ENCODE measurements at places on chromosomes 2 and 18.
A peak's percentile ranks its signal among the peaks of the same experiment; 100 is the strongest.

GRCh38 chr2:218983934-218984238 is 1.1 kb downstream of the FEV start:
- no peak for DNase-seq

DNA sequence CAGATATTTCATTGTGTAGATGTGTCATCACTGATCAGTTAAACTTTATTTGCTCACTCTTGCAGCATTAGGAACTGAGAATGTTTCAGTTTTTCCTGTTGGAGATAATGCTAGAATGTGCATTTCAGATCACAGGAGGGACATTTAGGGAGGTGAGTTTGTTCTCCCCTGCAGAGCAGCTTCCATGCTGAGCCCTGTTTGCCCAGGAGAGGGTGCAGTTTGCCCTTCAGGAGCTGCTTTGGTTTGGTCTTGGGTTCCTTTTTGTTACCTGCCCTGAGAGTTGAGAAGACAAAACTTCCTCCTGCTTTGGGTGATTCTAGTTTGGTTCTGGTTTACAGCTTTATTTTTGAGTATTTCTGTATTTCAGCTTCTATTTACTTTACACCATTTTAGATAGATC is 49.9 kb downstream of the DGKD start:
- no peak for DNase-seq

GRCh38 chr2:9179572-9180201 is 26.9 kb upstream of the ASAP2 start:
- no peak for DNase-seq

DNA sequence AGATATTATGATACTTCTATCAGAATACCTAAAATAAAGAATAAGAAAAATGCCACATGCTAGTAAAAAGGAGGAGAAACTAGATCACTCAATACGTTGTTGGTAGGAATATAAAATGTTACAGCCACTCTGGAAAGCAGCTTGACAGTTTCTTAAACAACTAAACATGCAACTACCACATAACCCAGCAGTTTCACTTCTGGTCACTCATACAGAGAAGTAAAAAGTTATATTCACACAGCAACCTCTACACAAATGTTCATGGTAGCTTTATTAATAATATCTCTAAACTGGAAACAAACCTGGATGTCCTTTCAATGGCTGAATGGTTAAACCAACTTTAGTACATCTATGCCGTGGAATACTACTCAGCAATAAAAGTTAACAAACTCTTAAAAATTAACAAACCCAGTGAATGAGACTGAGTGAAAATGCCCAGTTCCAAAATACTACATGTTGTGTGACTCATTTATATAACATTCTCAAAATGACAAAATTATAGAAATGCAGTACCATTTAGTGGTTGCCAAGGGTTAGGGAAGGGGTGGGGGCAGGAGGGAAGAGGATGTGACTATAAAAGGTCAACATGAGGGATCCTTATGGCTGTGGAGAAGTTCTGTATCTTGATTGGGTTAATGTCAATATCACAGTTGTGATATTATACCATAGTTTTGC is 124.1 kb downstream of the MMADHC start:
- no peak for DNase-seq

GRCh38 chr2:40458271-40458794 is 6.4 kb upstream of the SLC8A1 start:
- no peak for DNase-seq

- DNase-seq: no peak
Observed at GRCh38 chr2:151869291-151869690, 41.1 kb upstream of the ARL5A start.

DNA sequence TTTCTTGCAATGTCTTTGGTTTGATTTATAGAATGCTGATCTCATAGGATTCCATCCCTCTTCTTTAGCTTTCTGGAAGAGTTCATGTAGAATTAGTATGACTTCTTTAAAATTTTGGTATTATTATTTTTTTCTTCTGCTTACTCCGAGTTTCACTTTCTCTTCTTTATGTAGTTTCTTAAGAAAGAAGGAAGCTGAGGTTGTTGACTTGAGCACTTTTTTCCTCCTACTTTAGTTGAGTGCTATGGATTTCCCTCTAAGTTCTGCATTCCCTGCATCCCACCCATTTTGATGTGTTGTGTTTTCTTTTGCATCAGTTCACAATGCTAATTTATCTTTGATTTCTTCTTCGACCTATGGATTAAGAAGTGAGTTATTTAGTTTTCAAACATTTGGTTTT is 78.9 kb upstream of the SPRED2 start:
- no peak for DNase-seq

- no peak for DNase-seq
Observed at GRCh38 chr2:45892757-45893156, 241.3 kb downstream of the PRKCE start.

DNA sequence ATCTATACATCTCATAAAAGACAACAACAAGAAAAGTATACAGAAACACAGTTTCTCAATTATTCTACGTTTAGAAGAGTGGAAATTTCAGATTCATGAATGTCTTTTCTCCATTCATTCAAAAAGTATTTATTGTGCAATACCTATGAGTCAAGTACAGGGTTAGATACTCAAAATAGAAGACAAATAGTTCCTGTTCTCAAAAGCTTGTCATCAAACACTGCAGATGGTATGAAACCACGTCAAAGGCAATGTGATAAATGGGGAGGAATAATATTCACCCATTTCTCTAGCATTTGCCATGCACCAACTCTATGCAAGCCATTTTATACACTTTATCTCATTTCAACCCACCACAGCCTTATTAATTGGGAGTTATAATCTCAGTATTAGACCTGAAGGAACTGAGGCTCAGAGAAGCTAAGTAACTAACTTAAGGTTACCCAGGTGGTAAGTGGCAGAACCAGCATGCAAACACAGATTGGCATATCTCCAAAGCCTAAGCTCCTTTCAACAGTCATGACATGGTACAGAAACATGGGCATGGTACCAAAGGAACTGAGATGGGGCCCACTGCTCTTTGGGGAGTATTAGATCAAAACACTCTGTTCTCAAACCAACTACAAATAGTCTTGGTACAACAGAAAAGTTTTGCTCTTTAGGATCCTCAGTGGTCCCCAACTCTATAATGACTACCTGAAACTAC is 67.2 kb upstream of the NPAS2 start:
- DNase-seq: peak; percentile 70

DNA sequence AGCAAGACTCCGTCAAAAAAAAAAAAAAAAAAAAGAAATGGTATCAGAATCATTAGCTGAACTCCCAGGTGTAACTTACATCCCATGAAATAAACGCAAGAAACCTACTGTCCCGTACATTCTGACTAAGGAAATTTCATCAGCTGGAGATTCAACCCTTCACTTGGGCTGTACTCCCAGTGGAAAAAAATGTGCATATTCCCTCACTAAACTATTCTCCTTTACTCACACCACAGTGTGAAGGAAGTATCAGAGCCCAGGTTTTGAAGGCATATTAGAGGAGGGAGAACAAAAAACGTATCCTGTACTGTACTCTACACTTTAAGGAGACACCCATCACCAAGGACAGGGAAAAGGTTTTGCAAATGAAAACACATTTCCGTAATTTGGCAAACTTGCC is 64.3 kb downstream of the DNER start:
- DNase-seq: no peak

GRCh38 chr18:54181856-54182602 is 42.4 kb downstream of the MBD2 start:
- no peak for DNase-seq

GRCh38 chr18:66136039-66136438 is 385.2 kb downstream of the CDH7 start:
- no peak for DNase-seq

DNA sequence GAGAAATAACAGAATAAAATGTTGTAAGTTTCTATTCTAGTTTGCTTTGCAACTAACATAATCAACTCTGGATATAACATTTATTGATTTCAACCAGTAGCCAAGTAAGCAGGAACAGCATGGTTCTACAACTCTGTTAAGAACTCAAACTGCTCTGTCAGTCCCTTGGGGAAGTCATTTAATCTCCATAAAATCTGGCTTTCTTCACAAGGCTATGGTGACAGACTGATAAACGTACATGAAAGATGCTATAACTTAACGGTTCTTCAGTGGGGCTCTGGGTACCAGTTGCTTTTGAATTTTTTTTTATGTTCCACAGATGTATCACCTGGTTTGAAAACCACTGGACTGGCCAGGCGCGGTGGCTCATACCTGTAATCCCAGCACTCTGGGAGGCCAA is 10.3 kb downstream of the PSME4 start:
- DNase-seq: no peak

GRCh38 chr18:49841236-49842217 is 28.2 kb upstream of the ACAA2 start:
- no peak for DNase-seq

DNA sequence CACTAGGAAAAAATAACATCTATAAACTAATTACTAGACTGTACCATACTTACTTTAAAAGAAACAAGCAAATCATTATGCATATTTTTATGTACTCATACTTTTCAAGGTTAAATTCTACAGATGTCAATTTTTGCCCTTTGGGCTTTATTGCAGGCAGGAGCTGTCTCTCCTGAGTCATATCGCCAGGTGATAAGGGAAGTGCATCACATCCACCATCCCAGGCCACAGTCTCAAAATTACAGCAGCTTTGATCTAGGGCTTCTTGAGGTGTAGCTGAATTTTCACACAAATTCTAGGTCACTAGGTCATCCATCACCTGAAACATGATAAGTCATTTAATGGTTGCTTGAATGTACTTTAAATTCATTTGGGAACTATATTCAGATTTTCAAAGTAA is 38.4 kb upstream of the FRZB start:
- no peak for DNase-seq

DNA sequence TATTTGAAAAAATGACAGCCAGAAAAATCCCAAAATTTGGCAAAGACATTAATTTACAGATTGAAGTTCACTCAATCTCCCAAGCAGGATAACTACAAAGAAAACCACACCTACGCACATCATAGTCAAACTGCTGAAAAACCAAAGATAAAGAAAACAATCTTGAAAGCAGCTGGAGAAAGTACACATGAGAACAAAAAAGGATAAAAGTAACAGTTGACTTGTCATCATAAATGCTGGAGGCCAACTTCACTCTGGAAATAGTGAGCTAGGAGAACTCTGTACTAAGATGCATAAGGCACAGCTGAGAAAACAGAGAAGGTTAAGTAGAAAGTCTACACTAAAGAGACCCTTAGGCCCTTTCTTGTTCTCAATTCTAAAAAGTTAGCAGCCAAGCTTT is 73.1 kb downstream of the TLK1 start:
- DNase-seq: no peak

DNA sequence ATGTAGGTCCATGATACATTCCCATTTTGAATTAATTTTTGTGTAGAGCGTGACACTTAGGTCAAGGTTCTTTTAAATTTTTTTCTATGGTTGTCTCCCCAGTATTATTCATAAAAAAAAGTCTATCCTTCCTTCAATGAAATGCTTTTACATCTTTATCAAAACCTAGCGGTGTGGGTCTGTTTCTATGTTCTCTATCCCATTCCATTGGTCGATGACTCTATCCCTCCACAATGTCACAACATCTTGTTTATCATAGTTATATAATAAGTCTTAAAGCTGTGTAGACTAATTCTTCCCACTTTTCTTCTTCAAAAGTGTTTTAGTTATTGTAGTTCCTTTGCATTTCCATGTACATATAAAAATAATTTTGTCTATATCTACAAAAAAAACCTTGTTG is 47.2 kb upstream of the GPR17 start:
- no peak for DNase-seq

- no peak for DNase-seq
Observed at GRCh38 chr2:220499225-220499624, 871.8 kb downstream of the SLC4A3 start.

DNA sequence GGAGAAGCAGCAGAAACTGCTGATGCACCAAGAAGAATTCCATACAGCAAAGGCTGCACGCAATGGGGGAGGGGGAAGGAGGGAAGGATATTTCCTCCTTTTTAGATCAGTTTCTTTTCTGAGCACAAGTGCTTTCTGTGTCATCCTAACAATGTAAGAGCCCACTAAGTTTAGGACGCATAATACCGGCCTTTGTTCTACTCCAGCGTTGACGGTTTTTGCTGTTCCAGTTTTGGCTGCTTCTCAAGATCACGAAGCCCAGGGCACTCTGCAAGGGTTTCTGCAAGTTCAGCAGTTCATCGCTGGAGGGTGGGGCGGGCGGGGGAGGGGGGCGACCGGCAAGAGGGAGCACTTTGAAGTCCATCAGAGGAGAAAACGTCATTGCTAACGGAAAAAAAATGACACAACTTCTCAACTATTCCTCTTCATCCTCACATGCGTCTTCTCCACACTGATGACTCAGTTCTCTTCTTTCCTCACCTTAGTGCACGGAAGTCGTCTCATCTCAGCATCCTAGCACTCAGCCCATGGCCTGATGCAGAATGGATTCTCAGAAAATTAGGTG is 8.7 kb downstream of the FAM178B start:
- DNase-seq: no peak

DNA sequence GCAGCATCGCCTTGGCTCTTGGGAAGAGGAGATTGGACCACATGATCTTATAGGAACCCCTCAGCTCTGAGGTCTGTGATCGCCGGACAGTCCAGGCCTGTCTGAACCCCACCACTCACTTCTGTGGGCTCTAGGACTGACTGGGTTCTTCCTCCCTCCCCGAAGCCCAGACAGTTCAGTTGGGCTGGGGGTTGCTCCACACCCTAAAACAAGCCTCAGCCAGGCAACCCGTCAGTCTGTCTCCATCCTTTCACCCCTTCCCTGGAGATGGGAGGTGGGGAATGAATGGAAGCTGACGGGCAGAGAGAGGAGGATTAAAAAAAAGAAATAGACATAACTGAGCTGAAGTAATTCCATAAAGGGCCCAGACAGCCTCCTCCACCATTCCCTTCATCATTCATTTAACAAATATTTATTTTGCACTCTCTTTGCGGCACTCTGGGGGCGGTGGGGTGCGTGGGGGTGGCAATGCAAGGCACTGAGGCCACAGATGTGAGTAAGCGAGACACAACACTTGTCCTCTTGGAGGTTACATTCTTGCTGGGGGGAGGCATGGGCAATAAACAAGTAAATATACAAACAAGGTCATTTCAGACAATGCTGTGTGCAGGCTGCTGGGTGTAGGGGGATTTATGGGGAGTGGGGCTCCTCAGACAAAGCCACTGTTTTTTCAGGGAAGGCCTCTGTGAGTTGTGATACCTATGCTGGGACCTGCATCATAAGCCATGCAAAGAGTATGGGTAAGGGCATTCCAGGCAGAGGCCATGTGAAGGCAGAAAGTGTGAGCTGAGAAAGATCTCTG is 12.9 kb downstream of the WNT10A start:
- DNase-seq: no peak

DNA sequence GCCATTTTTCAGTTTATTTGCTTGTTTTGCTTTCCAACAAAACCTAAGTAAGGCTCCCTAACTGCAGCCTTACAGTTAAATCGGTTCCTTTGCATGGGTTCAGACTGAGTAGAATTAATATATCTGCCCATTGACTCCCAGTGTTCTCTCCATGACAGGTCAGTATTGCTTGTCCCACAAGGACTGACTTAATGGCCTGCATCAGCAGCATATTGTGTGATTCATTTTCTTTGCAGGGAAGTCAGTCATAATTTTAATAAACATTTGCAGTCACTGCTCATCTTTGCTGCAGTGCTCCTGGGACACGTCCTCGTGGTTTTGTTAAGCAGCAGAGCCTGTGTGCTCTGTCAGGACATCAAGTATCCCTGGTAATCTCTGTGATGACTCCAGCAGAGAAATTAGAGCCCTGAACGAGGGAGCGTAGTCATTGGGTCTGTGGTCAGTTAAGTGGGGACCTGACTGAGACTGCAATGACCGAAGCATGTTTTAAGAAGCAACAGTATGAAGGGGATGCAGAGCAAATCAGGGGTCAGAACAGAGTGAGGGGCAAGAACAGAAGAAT is 93.3 kb downstream of the CDH20 start:
- no peak for DNase-seq

GRCh38 chr2:156088587-156088986 is 243.9 kb downstream of the NR4A2 start:
- no peak for DNase-seq

Measured in SW 1271 (cell line).